ENCODE measurements at places on chromosomes 3 and 15.

GRCh38 chr3:195802795-195803194, 8.9 kb downstream of the MUC4 start:
- no peak for DNase-seq

DNA sequence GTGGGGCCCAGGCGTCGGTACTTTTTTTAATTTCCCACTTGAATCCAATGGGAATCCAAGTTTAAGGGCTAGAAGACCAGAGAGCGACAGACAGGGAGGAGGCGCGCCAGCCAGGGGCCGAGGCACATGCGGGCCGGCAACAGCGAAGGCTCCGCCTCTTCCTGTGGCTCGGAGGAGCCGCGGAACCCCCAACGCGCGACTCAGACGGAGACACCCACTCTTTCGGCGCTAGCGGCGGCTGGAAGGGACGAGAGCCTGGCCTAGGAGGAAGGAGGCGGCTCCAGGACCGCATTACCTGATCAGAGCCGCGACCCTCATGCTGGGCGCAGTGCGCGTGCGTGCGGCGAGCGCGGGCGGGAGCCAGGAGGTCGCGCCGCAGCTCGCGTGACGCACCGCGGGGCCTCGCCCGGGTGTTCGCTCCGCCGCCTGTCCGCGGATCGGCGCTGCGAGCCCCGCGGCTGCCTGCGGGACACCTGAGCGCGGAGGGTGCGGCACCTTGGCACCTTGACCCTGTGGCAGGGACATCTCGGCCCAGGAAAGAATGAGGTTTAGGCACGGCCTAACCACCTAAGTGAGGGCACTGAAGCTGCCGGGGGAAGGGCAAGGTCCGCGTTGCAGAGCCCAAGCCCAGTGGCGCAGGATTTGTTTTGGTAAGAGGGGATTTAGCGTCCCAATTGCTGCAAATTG, at the start of gene DPH6:
DPH6 (minus strand) TSS at position 342 of the 687 bp plus-strand sequence; CDS start at position 318, 24 bp downstream.
- DNase-seq, result peak; percentile 96

GRCh38 chr3:134677196-134677986, 26.6 kb upstream of the KY start:
- no peak for DNase-seq

DNA sequence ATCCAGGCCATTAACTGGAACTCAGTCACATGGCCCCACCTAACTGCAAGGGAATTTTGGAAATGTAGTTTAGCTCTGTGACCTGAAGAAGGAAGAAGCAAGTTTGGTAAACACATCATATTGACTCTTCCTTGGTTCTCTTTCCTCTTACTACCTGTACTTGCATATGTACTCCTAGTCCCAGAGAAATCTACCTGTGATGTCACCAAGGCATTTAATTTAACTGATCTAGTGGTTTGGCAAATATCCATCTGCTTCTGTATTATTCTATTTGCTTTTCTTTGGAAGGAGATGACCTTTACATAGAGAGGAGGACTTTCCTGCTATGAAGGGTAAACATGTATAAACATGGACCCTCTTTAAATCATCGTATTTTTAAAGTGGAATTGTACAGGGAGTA, 150.8 kb downstream of the TMEM108 start:
- no peak for DNase-seq

DNA sequence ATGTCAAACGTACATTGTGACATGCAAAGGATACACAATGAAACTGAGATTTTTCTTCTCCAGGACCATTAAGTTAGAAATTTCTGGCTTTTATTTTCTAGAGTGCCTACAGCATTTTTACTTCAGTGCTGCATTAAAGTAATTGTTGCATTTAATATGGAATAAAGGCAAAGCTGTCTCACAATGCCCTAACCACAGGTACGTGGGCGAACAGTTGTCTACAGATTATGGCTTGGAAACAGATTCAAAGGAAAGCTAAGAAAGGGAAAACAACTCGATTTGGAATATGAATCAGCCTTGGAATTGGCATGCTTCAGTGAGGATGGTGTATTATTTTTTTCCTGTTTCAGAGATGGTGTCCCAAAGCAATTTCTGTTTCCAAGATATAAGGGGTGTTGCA, 79.1 kb upstream of the TUSC7 start:
- no peak for DNase-seq

GRCh38 chr3:61464518-61465140, 96.7 kb upstream of the PTPRG start:
- DNase-seq, result no peak

DNA sequence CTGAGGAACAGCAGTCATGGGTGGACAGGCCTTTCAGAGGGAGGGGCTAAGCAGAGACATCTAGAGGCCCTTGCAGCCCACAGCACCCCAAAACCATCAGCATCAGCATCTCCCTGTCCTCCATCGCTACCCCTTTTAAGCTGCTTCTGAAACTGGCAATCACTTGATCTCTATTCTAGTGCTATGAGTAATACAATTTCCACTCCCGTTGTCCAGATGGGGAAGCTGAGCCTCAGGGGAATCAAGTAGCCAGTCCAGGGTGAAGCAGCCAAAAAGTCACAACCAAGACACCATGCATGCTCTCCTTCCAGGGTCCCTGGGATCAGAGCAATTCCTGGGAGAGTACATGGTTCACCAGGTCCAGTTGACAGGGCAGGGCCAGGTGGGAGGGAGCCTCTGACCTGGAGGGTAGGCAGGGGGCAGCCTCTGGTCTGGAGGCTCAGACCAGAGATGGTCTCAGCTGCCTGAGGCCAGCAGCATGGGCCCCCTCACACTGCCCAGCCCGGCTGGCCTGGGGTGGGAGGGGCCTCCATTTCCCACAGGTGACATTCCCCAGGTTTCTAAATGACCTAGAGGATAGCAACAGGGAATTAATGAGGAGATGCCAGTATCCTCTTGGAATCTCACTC, 30.0 kb downstream of the KLHL25 start:
- no peak for DNase-seq

DNA sequence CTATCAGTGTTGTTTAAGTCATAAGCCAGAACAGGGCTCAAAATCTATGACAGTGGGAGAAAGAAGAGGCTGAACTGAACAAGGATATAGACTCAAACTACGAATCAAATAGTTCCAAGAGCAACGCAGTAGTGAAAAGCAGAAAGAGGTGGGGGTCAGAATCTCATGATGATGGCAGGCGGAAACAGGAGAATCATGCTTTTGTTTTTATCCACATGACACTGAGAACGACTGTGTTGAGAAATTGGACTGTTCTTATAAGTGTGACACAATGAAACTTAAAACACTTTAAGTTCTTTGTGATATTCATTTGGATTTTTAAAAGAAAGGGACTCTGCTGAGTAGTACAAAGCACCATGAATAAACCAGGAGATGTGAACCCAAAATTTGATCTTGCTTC, 309.4 kb downstream of the ULK4 start:
- no peak for DNase-seq

DNA sequence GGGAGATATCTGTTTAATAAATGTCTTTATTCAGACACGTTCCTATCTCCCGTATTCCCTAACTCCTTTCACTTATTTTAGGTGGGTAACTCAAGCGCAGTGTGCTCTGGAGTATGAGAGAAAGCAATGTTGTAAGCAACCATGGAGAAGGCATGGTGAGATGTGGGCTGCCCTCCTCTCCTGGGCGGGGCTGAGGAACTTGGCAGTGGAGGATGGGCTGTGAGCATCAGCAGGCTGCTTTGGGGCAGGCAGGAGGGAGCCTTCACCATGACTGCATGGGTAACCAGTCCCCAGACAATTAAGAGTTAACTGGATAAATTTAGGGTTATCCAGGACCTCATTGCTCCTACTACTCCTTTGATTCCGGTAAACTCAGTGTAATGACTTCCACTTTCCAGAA, 126.1 kb downstream of the RORA start:
- no peak for DNase-seq
